Caki2 (cell line): ENCODE measurements at places on chromosomes 7 and 10. TPM values are rescaled to one million over a fixed set of nuclear protein-coding genes. Genes with fewer than 3 reads are reported as not detected.

IGF2BP3 gene
- 68.3 and 72.6 TPM in 2 replicates for total RNA-seq

SPDYE2 gene
- total RNA-seq, result not detected in 2 replicates

RHOBTB1 gene
- total RNA-seq, result 23.6 and 26.7 TPM in 2 replicates

SUFU gene
- 0.84 and 2.9 TPM in 2 replicates for total RNA-seq

RADIL gene
- total RNA-seq, result 2.2 TPM in 1 of 2 replicates, not detected in the other
